ENCODE measurements at places on chromosomes 7 and 10. TPM values are rescaled to one million over a fixed set of nuclear protein-coding genes. Genes with fewer than 3 reads are reported as not detected.

DNA sequence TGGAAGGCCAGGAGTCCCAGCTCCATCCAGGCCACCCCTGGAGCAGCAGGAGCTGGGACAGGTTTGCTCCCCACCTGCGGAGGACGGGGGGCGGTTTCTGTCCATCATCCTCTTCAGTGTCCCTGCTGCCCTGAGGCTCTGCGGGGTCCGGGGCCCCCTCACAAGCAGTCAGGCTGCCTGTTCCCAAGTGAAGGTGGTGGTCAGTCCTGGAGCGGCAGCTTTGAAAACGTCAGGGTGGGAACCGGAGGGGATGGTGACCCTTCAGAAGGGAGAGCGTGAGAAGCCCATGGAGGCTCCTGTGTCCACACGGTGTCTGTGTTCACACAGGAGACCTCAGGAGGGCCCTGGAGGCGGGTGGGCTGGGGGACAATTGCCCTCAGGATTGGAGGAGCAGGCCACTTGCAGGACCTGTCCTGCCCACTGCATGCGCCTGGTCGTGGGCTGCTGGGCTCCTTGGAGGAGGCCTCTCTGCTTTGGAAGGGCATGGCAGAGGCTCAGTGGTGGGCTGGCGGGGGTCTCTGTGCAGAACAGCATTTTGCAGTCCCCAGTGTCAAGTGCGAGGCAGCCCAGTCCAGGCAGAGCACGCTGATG, 49.3 kb upstream of the INPP5A start:
- DNase-seq = no peak

DNA sequence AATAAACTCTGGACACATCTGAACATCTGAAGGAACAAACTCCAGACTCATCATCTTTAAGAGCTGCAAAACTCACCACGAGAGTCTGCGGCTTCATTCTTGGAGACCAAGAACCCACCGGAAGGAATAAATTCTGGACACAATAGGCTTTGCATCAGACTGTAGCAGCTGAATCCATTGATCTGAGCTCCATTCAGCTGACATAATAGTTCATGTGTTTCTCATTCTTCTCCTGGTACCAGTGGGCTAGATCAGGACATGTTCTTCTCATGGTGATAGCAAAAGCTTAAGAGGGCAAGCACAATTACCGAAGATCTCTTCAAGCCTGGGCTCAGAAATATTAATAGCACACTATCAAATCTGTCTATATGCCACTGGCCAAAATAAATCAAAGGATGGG, 20.5 kb upstream of the GNAI1 start:
- DNase-seq = no peak

DNA sequence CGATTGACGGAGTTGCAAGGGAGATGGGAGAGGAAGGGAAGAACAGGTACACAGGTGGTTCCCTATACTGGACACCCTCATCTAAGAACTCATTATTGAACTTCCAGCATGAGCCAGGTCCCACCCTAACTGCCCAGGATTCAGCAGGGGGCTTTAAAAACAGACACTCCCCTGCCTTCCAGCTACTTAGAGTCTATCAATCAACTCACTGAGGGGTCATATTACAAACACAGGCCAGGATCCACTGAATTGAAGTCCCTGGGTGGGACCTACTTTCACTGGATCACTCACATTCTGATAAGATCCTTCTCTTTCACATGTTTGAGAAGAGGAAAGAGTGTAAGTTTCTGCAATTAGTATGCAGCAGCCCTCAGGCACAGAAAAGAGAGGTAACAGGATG, 92.8 kb downstream of the ITGA8 start:
- DNase-seq = no peak

DNA sequence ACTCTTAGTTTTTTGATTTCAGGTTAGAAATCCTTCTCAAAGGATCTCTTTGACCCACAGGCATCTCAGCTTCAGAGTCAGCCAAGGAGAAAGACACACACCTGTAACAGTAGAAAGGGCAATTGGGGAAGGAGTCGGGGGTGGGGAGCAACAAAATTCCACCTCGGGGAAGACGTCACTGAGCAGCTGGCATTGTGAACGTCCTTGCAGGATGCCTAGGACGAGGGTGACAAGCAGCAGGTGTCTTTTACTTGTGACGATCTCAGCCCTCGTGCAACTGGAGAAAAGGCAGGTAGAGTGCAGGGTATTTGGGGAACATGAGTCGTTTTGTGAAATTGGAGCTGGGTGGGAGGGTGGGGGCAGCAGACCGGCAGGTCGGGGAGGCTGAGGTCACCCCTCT, 627.0 kb downstream of the ACTR3B start:
- DNase-seq = no peak

DNA sequence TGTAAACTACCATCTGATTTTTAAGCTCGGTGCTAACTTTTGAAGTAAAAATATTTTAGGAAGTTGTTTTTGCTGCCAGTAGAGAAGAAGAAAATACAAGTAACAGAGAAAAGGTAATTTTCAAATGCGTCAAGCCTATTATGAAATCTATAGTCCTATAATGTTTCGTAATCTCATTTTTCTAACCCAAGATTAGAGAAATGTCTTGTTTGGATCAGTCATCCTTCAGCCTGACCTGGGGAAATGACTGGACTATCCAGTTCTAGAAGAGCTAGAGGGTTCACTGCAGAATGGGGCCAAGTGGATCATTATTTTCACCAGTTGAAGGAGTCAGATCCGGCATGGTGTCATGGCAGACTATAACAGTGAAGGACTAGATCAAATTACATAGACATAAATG, 62.7 kb upstream of the FGL2 start:
- no peak for DNase-seq

The IGFBP1 gene
- not detected for total RNA-seq

The CAMK2B gene
- 6.4 TPM for total RNA-seq

The PRKAR2B gene
- total RNA-seq = 6.9 TPM

The STEAP2 gene
- total RNA-seq = 28.4 TPM
